ENCODE measurements at places on chromosomes 7 and 10.
A peak's percentile ranks its signal among the peaks of the same experiment; 100 is the strongest.

DNA sequence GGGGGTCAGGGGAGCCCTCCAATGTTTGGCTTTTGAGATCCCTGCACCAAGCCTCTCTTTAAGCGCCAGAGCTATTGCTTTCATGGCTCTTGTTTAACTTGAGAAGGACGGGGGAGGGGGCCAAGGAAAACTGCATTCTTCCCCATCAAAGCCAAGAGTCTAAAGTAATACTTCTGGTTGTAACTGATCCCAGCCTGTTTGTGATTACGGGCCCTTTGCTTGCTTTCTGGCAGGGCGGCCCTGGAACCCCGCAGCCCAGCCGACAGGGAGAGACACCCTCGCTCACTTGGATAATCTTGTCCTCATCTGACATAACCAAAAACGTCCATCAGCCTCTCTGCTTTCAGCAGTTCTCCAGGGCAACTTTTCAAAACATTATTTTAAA, 154.7 kb downstream of the NEURL1 start:
- no peak for DNase-seq

DNA sequence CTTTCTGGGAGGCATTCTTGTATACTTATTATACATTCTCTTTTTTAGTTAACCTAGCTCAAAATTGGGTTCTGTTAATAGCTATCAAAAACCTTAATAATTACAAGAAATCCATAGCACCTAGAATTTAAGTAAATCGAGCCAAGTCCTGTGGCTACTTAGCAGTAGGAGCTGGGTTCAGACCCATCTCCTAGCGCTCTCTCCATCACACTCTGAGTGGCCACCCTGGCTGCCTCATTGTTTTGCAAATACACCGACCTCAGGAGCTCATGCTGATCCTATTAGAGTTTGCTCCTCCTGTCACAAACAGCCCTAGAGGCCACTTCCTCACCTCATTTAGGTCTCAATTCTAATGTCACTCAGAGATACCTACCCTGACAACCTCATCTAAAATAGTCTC, 46.2 kb upstream of the OSBPL3 start:
- no peak for DNase-seq

GRCh38 chr10:71124921-71125748, 87.2 kb upstream of the UNC5B start:
- no peak for DNase-seq

- DNase-seq, result no peak
Observed at GRCh38 chr10:113035732-113036312, 85.8 kb downstream of the TCF7L2 start.

DNA sequence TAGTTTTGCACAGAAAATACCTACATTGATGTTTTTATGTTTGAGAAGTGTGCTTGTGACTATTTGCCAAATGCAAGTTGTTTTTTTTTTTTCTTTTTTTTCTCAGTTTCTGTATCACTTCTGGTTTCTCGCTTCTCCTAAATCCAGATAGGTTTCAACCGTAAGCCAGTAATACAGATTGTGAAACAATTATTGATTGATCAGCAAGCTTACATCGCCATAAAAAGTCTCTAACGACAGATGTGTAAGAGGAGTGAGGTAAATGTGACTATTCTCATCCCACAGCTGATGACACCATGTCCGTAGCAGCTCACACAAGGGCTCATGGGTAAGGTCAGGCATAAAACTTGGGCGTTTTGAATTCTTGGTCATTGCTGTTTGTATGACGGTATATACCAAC, 202.8 kb upstream of the AKR1E2 start:
- no peak for DNase-seq

DNA sequence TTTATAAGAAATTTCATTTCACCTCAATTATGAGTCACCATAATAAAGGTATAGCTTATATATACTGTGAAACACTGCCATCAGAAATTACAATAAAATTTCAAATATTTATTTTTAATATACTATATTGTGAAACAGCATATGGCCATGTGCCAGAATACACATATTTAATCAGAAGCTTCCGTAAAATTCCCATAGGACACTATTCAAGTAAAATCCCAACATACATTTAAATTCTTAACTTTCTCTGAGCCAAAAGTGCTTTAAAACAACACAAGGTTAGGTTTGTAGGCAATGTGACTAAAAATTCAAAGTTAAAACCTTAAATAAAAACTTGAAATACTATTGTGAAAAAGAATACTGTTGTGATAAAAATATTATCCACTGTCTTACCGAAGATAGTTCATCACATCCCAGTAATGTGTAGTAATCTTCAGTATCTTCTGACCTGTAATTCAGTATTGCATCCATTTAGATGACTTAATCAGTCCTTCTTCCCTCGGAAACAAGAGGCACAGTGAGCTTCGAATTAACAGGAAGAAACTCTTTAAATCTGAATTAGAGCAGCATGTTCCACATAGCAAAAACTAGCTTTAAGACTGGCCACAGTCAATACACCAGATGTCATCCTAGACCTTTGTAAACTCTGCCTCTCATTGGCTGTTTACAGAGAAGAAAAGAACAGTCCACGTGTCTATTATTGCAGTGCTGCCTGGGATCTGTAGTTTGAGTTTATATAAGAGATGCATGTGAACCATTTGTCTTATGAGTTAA, at the start of gene DNAJC12:
Gene DNAJC12 (minus strand): TSS at position 648 of the 774 bp plus-strand sequence. CDS start 177 bp downstream, at position 471.
- no peak for DNase-seq

GRCh38 chr10:100341953-100342626, 4.9 kb upstream of the SCD start:
- peak; percentile 27 for DNase-seq

DNA sequence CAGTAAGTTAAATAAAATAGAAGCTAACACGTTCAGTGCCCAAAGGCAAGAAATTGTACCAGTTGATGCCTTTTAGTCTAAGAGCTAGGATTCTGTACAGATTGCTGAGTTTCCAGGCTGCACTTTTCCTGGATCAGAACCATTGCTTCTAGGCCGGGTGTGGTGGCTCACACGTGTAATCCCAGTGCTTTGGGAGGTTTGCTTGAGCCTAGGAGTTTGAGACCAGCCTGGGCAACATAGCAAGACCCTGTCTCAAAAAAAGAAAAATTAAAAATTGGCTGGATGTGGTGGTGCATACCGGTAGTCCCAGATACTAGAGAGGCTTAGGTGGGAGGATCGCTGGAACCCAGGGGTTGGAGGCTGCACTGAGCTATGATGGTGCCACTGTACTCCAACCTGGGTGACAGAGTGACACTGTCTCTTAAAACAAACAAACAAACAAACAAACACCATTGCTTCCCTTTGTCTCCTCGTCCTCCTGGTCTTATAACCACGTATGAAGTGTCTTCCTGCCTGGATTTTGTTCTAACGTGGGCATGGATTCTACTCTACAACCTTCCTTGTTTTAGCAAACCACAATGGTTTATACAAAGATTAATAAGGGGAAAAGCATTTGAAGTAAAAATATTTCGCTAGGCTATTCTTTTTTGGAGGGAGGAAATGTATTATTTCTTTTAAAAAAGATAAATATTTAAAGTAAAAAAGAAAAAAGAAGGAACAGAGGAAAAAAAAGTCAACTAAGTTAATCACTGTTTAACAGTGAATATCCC, 9.7 kb upstream of the CCNY start:
- DNase-seq, result no peak

DNA sequence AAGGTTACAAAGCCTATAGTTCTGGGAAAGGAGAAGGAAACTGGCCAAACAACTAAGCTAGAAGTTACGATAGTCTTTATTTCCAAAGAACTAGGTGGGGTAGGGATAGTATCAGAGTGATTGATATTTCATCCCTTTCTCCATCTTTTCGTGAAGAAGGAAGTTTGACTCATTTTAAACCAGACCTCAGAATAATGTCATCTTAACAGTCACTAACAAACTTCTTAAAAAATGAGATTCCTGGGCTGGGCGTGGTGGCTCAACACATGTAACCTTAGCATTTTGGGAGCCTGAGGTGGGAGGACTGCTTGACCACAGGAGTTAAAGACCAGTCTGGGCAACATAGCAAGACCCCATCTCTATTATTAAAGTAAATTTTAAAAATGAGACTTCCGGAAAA, 69.4 kb downstream of the ARL4A start:
- DNase-seq, result no peak

GRCh38 chr10:70907637-70908405, 19.5 kb upstream of the PCBD1 start:
- DNase-seq, result no peak

All from activated CD4-positive, alpha-beta T cell treated with anti-CD3 and anti-CD28 coated beads for 24 hours (primary cell).